ENCODE measurements at places on chromosomes 1 and 21.

DNA sequence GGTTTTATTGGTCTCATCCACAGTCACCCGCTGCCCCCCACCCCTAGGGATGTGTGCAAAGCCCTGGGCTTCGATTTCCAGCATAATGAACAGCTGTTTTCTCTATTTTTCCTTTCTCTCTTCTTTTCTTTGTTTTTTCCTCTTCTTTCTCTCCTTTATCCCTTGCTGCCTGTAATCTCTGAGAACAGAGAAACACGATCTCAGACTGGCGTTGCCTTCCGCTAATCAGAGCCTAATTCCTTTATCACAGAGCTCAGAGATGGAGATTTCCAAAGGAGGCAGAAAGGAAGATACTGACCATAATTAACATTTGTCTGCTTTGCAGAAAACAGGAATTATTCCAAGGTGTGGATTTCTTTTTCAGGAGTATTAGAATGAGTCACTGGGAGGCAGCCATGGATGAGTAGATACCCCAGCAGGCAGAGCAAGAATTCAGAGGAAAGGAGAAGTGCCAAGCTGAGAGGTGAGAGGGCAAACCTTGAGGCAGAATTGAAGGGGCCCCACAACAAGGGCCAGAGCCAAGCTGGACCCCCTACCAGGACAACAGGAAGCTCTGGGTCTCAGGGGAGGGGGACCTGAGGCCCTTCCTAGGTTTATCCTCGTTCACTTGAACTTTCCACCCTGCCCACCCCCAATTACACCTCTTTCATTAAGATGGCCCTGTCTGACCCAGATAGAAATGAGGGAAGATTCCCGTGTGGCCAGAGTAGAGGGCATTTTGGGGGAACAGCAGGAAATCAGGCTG, 33.3 kb downstream of the MATN1 start:
- DNase-seq = no peak

GRCh38 chr1:116855773-116856201, 53.9 kb upstream of the PTGFRN start:
- DNase-seq = no peak

GRCh38 chr1:31181515-31182343, 58.0 kb downstream of the NKAIN1 start:
- peak; percentile 70 for DNase-seq

DNA sequence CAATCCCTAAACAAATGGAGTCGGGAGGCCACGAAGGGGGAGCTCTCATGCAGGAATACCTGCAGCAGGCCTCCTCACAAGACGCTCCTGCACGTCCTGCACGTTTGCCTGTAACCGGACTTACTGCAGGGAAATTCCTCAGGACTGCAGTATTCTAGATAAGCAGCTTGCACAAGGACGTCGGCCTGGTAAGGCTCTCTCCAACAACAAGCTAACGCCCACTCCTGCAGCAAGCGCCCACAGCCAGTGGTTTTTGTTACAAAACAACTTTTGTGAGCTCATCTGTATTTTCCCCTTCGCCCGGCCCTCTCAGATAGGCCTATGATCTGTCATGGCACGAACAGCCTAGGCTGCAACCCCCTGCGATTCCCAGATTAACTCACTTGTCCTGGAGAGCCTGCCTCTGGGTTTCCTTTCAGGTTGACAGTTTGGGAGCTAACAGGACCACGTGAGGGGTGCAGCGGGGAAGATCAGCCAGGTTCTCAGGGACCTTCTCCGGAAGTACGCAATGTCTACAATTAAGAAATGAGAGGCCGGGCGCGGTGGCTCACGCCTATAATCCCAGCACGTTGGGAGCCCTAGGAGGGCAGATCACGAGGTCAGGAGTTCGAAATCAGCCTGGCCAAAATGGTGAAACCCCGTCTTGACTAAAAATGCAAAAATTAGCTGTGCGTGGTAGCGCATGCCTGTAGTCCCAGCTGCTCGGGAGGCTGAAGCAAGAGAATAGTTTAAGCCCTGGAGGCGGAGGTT, 921 bp upstream of the MIB2 start:
- no peak for DNase-seq

- no peak for DNase-seq
Observed at GRCh38 chr1:210321552-210321951, 7.2 kb upstream of the HHAT start.

DNA sequence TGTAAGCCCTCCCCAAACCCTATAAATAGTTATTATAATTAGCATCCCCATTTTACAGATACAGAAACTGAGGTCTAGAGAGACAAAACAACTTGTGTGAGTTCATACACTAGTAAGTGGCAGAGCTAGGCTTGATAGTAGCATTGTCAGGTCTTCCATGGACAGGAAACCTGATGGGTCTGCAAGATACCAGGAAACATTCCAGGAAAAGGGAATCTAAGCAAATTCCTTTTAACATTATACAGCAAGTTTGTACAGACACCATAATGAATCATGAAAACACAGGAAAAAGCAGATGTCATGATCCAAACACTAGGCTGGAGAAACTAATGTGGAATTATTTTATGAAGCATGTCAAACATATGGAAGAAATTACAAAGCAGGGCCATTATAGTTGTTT, 89.1 kb upstream of the KCNK2 start:
- DNase-seq = no peak

DNA sequence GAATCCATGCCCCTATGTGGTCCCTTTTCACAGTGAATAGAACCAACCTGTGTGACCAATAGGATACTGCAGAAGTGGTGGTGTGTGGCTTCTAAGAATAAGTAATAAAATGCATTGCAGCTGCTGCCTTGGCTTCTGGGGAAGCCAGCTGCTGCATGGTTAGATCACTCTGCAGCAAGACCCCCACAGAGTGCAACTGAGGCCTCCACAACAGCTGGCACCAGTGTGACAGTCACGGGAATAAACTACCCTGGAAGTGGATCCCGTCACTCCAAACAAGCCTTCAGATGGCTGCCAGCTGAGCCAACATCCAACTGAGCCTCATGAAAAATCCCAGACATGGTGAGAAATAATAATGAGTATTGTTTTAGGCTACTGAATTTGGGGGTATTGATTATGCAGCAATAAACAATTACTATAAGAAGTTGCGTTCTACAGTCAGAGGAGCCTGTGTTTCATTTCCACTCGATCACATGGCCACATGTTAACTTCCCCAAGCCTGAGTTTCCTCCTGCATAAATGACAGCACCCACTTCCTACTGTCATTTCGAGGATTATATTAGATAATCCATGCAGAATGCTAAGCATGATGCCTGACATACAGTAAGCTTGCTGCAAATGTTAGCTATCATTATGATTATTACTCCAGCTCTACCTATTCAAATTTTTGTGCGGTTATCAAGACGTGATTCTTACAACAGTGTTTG, 20.8 kb upstream of the COG2 start:
- DNase-seq = peak; percentile 35

DNA sequence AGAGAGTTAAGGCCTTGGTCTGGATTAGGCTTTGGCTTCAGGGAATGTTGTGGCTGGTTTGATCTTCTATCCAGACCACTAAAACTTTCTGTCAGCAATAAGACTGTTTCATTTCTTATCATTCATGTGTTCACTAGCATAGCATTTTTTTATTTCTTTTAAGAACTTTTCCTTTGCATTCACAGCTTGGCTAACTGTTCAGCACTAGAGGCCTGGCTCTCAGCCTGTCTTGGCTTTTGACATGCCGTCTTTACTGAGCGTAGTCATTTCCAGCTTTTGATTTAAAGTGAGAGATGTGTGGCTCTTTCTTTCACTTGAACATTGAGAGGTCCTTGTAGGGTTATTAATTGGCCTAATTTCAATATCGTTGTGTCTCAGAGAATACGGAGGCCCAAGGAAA, 62.5 kb downstream of the RNF220 start:
- no peak for DNase-seq

DNA sequence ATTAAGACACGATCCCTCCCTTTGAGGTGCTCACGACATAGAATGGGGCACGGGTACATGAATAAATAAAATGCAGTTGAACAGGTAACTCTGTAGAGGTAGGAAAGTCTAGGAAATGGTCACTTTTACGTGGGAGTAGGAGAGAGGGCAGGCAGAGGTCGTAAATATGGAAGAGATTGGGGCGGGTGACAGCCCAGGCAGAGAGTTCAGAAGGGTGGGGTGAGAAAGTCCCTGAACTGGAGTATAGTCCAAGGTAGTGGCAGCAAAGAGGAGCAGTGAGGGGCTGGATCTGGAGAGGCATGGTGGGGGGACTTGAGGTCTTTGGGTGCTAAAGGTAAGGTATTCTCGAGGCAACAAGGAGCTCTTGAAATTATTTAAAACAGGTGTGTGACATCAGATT, 147.9 kb downstream of the C1orf21 start:
- DNase-seq = no peak

DNA sequence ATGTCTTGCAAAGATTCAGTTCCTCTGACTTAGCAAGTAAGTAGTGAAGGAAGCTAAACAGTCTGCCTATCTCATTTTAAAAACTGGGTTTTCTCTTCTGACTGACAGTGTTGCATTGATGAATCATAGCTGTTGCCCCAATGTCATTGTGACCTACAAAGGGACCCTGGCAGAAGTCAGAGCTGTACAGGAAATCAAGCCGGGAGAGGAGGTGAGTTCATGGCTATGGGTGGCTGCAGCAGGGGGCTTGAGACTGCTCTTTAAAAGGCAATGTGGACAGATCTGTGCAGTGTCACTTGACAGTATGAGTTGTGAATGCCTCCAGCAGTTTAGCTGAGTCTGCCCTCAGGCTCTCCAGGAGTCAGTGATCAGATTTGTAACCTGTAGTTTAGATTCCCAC, 46.6 kb downstream of the SMYD2 start:
- DNase-seq = no peak

GRCh38 chr1:46246548-46247435, 771 bp upstream of the RAD54L start:
- peak; percentile 69 for DNase-seq

DNA sequence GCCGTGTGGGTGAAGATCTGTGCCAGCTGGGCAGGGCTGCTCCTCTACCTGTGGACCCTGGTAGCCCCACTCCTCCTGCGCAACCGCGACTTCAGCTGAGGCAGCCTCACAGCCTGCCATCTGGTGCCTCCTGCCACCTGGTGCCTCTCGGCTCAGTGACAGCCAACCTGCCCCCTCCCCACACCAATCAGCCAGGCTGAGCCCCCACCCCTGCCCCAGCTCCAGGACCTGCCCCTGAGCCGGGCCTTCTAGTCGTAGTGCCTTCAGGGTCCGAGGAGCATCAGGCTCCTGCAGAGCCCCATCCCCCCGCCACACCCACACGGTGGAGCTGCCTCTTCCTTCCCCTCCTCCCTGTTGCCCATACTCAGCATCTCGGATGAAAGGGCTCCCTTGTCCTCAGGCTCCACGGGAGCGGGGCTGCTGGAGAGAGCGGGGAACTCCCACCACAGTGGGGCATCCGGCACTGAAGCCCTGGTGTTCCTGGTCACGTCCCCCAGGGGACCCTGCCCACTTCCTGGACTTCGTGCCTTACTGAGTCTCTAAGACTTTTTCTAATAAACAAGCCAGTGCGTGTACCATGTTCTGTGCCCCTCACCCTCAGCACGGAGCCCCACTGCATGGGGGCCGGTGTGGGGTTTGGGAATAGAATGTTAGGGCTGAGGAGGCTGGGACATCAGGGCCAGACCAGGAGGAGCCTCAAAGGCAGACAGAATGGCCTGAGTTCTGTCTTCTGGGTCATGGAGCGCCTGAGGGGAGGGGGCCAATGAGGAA, 21.3 kb downstream of the SERINC2 start:
- no peak for DNase-seq

- DNase-seq = no peak
Observed at GRCh38 chr1:34266127-34266951, 89.6 kb downstream of the C1orf94 start.
